Activated effector memory CD4-positive, alpha-beta T cell treated with anti-CD3 and anti-CD28 coated beads, Interleukin-2, amount 50 U/mL, for 16 hours (primary cell): ENCODE measurements at places on chromosomes 16 and 17.

GRCh38 chr16:19696328-19696727 is 21.7 kb downstream of the KNOP1 start:
- peak; percentile 79 for DNase-seq

DNA sequence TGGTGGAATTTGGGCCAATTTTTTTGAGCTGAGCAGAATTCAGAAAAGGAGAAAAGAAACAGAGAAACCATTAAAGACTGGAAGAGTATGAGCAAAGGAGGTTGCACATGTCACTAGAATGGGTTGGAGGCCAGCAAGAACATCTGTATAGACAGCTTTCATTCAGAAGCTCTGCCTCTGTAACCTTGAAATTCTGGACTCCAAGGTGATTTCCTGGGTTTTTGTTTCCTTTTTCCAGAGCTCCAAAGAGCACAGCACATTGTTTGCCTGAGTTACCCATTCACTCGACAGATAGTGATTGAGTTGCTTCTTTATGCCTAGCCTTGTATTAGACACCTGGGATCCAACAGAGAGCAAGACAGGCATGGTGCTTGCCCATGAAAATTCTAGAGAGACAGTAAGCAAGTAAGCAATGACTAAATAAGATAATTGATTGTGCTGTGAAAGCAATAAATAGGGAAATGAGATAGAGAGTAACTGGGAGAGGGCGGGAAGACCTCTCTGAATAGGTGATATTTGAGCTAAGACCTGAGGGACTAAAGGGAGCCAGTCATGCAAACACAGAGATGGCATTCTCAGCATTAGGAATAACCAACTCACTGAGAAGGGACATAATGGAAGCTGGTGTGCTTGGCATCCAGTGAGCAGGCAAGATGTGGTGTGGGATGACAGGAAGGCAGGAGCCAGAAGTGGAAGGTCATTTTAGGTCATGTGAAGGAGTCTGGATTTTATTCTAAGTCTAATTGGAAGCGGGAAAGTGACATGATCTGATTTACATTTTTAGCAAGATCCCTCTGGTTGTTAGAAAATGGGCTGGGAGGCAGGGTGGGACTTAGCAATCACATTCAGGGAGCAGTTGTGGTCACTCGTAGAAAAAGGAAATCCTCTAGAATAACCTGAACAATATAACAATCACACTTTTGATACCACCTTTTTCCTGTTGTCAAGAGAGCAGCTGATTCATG is 197.5 kb downstream of the HS3ST3A1 start:
- DNase-seq, result no peak

GRCh38 chr16:2429034-2429770 is at the start of gene CCNF:
CCNF (plus strand) TSS chr16:2429447; CDS start chr16:2429482, 35 bp downstream.
- peak; percentile 99 for DNase-seq

GRCh38 chr16:1378804-1379303 is 27.1 kb downstream of the GNPTG start:
- DNase-seq, result peak; percentile 91

DNA sequence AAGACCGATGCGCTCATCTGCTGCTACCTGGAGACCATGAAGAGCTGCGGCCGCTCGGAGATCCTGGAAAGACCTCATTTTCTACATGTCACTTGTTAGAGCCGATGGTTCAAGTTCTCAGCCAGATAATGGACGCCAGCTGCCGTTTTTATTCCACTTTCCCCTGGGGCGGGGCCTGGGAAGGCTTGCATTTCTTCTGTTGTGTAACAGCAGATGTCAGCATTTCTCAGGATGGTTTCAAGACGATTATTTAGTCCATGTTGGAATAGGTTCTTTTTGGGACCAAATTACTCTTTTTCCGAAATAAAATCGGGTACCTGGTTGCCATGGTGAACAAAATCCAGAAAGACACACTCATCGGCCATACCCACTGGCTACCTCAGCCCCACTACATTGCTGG is 1418.3 kb downstream of the CDH11 start:
- no peak for DNase-seq

DNA sequence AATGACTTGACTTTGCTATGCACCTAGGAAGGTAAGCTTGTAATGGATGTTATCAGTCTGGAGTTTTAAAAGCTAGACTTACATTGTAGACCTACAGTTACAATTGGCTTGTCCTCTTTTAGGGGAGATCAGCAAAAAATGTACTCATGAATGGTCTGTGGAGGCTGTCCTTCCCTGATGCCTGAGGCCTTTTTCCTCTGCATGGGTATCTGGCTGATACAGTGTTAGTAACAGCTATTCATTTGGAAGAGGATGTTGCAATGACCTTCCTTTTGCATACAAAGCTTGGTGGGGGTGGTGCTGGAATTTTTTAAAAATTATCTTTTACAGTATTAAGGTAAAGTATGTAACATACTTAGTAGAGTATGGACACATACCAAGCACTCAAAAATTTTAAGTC is 525.5 kb downstream of the KIF2B start:
- no peak for DNase-seq
